Chondrocyte (in vitro differentiated cells): ENCODE measurements at places on chromosomes 3 and 15. TPM values are rescaled to one million over a fixed set of nuclear protein-coding genes. Genes with fewer than 3 reads are reported as not detected.

DNA sequence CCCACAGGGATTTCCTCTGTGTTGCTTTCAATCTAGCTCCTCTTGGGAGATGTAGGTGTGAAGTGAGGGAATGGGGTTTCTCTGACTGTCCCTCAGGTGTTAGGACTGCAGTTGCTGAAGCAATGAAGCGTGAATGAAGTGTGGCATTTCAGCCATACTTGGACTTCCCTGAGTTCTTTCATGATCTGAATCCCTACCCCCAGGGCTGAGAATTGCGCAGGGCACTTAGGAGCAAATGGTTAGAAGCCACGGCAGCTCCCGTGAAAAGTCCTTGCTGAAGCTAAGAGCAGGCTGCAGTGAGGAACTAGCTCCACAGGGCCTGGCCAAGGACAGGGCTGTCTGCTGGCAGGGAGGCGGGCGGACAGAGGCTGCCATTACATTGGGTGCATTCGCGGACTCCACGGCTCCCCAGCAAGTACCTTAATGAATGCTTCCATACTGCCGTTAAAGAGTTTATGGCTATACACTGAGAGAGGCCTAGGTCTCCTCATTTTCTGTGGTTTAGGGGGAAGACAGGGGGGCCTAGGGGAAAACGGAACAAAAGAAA is 69.0 kb upstream of the RAD18 start:
- no peak for DNase-seq

Gene ABHD2
- total RNA-seq: 50.0 to 58.5 TPM (median 50.5 TPM) in 3 replicates

- DNase-seq: no peak
These were observed 66.7 kb upstream of the RBMS3 start for GRCh38 chr3:29214009-29214658.

DNA sequence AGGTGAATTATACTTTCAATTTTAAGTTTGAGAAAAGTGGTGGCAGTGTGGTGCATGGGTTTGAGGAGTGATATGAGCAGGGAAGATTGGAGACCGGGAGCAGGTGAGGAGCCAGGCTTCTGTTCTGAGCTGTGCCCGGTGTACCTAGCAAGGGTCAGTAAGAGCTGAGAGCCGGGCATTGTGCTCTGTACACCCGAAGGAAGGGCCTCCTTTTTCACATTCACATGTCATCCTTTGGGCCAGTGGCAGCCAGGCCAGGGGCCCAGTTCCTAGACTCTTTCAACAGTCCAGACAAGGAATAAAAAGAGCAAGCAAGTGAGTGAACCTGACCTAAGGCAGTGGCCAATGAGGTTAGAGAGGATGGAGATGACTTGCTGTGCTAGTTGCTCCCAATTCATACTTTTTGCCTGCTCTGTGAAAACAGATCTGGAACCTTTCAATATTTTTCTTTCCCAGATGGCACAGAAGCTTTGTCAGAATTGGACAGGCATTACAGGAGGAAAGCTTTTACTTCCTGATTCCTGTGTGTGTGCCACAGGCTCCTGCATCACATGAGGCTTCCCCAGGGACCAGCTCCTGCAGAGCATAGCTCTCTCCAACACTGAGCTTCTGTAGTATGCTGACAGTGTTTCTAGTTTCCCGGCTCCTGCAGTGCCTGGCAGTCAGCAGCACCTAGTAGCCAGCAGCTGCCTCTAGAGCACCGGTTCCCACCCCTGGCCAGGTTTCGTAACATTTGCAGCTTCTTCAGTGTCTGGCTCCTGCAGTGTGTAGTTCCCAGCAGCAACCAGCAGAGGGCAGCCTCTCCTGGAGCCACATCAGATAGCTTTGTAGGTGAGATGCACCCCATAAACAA is 5.3 kb upstream of the TRA2B start:
- DNase-seq: no peak

- no peak for DNase-seq
These were observed 387.9 kb downstream of the ZIC1 start for GRCh38 chr3:147797095-147797494.
